ENCODE measurements at places on chromosomes 1 and 21.

GRCh38 chr1:179153217-179153616, 71.3 kb downstream of the TOR3A start:
- no peak for DNase-seq

DNA sequence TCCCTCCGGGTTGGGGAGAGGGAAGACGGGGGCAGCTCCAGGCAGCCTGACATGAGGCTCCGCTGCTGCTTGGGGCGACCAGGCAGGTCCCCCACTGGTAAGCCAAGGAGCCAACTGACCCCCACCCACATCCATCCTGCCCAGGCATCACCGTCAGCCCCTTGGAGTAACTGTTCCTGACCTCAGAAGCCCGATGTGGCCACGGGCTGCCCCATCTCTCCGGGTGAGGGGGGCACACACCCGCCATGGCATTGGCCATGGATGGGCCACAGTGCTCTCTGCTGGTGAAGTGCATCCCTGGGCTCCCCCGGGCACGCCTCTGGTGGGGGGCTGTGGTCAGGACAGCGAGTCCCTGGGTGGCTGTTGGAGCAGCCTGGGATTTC, 100.0 kb downstream of the CRYAA start:
- DNase-seq, result no peak

DNA sequence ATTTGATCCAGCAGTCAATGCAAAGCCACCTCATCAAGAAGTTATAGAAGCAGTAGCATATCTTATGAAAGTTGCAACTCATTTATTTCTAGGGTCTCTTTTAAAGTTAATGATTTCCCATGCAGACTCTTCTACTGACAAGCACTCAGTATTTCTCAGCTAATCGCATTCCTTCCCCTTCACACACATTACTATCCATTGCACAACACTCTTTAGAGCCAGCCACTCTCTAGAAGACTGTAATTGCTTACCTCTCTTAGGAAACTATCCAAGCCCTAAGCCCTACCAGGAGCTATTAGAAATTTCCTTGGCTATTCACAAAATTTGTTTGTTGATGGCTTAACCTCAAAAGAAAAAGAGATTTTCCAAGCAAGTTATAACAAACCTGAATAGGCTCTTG, 106.0 kb downstream of the ADAMTS1 start:
- DNase-seq, result no peak

GRCh38 chr1:205360891-205361290, 4.2 kb upstream of the KLHDC8A start:
- DNase-seq, result no peak

DNA sequence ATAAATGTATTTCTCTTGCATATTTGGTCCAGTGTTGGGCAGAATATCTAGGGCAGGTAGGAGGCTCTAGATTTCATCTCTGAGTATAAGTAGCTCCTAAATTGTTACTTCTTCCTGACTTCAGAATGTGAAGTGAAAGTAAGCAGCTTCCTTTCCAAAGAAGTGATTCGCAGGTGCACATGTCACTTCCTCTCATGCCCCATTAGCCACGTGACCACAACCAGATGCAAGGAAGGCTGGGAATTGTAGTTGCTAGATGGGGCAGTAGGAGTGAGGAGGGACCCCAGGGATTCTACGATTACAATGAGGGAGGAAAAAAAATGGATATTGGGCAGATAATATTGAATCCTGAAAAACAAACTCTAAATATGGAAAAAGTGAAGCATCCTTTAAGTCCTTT, 113.2 kb upstream of the CYYR1 start:
- no peak for DNase-seq

- no peak for DNase-seq
Observed at GRCh38 chr1:154891452-154891851, 21.4 kb upstream of the KCNN3 start.

- DNase-seq, result no peak
Observed at GRCh38 chr1:90782046-90782445, 64.9 kb upstream of the BARHL2 start.

DNA sequence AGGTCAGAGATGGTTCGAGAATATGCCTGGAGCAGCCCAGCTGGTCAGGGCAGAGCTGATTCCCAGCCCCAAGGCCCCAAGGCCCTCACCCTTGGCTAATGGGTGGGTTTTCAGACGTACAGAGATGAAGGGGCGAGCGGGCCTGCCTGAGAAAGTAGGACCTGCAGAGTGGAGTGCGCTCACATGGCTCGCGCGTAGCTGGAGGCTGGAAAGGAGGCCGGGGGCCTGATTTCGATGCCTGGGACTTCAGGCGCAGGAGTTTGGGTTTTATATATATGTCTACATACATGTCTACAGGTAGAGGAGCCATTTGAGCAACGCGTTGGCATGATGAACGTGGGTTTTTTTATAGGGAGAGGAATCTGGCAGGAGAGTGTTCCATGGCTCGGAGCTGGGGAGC, 8.9 kb downstream of the COQ8A start:
- DNase-seq, result no peak

DNA sequence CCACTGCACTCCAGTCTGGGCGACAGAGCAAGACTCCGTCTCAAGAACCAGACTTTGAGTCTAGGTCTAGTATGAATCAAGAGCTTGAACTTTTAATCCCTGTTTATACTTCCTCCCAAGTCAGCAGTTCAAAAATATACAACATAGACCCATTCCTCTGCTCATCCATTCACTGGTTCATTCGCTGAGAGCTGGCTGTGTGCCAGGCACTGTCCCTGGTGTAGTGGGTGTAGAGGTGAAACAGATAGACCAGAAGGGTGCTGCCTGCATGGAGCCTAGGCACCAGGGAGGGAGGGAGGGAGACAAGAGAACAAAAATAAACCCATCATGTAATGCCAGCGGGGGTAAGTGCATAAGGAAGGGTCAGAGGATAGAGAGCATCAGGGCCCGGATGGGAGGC, 25.5 kb upstream of the SEC16B start:
- DNase-seq, result no peak

- DNase-seq, result no peak
Observed at GRCh38 chr1:102190429-102190828, 193.7 kb upstream of the OLFM3 start.

- peak; percentile 94 for DNase-seq
Observed at GRCh38 chr1:168121401-168122011, 15.2 kb downstream of the GPR161 start.

- no peak for DNase-seq
Observed at GRCh38 chr21:46546799-46547198, 58.1 kb downstream of the S100B start.

GRCh38 chr1:22978299-22978698, 5.6 kb upstream of the LACTBL1 start:
- no peak for DNase-seq

DNA sequence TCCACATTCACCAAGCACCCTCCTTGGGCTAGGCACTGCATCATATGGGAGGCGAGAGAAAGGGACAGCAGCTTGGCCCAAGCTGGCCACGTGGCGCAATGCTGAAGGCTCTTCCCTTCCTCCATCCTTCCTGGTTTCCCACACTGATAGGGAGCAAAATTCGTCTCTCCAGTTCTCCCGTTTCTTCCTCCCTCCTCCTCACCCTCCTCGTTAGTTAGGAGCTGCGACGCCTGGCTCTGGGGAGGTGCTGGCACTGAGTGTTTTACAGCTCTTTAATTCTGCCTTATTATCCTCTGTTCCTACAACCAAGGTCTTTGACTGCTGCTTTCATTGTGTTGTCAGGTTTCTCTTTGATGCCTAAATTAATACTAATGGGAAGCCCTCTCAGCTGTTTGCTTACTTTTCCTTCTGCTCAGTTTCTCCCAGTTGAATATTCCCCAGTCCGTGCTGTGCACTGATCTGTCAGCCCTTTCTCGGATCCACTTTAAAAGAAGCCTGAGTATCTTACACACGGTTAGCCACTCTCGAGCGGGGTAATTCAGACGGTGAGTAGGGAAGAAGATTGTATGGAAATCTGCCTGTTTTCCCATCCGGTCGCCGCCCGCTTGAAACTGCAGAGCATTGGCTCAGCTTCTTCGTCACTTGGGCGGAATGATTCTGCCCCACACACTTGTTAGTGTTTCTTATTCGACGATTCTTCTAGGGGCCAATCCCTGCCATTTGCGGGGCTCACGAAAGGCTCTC, 56.2 kb upstream of the SMYD2 start:
- no peak for DNase-seq

DNA sequence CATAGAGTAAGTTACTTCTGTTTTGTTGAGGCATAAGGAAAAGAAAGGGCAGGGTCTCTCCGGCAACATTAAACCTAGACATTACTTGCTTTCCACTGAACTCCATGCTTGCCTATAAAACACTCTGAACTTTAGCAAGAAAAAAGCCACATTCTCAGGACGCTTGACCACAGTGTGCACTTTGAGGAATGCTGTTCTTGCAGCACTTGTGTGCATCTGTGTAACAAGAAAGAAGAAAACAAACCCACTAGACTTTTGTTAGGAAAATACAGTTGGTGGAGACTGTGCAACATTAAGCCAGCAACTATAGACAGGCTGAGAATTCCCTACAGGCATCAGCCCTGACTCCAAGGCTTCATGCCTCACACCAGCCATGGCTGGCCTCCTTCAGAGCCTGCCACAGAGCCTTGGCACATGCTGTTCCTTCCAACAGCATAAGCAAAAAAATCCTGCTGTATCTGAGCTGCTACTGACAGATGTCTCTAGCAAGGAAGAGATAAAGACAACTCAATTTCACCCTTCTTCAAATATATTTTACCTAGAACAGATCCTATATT, 5.8 kb downstream of the PDZK1 start:
- DNase-seq, result no peak

DNA sequence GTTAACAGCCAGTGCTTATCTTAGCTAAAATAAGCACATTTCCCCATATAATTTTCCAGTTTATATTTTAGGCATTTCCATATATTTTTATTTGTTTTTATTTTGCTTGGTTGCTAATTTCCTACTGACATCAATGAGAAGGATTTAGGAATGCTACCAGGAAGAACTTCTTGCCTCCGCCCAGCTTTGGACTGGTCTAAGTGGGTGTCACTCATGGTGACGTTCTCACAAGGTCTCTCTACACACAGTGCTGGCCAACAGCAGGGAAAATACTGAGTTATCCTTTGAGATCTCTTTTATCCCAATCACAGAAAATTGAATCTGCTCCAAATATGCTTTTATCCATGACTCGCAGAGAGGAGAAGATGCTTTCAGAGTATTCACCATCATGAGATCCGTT, 13.2 kb downstream of the MX1 start:
- DNase-seq, result no peak

DNA sequence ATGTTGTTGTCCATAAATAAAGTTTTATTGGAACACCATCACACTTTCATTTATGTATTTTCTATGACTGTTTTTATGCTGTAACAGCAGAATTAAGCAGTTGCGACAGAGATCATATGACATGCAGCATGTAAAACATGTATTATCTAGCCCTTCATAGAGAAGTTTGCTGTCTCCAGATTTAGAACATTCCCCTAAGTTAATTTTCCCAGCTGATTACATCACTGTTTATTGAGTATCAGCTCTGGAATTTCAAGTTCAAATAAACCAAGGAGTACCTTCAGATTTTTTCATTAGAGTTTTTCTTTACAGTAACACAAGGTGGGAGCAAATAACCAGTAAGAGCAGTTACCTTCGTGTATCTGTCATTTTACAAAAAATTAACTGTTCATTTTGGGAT, 792.8 kb downstream of the USP25 start:
- no peak for DNase-seq

- no peak for DNase-seq
Observed at GRCh38 chr21:37849506-37850102, 66.7 kb downstream of the KCNJ6 start.

GRCh38 chr1:15513919-15514318, 10.1 kb downstream of the CASP9 start:
- no peak for DNase-seq

GRCh38 chr1:226603022-226603857, 54.7 kb downstream of the STUM start:
- peak; percentile 82 for DNase-seq

GRCh38 chr21:40284409-40284808, 417.2 kb downstream of the PCP4 start:
- no peak for DNase-seq

- DNase-seq, result peak; percentile 54
Observed at GRCh38 chr1:156160000-156160742, 6.8 kb downstream of the SEMA4A start.
